Stimulated activated CD4-positive, alpha-beta T cell treated with anti-CD3 and anti-CD28 coated beads, Interleukin-2, amount 100 ng/mL, for 24 hours (primary cell): ENCODE measurements at places on chromosomes 2 and 18.

- DNase-seq, result no peak
Observed at GRCh38 chr2:15818881-15819280, 121.5 kb upstream of the MYCN start.

- DNase-seq, result no peak
Observed at GRCh38 chr2:56505885-56506284, 322.1 kb downstream of the CCDC85A start.

DNA sequence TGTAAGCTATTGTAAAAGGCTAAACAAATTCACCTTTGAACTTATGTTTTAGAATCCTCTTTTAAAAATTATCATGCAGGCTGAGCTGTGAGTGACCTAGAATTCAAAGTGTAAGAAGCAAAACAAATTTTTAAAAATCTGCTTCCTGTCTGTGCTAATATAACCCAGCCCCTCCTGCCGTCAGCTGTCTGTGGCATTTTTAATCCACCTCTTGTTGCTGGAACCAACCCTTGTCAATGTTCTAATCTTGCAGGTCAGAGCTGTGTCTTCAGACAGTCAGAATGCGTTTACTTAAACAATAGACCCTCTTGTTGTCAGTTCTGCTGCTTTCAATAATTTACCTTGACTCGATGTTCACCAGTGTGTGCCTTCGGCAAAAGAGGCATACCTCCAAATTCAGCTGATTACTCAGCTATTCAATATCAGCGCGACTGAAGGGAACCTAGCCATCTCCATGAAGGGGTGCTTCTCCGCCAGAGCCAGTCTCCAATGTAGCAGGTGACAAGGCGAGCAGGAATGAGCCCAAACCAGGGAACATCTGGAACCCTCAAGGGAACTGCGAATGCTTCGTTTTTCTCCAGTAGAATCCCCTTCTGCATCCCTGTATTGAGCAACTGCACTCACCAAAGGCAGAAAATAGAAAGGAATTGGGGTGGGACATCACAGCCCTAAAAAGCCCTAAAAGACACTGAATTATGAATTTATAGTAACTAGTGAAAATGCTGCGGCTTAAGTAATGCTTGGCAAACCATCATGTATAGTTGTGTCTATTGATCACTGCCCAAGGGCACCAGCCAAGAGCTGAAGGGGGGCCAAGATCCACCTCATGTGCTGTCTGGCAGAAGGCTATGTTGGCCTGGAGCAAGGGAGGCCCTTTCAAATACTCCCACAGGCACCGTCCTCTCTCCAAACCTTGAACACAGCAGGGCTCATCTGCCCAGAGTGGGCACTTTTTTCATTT is 62.5 kb downstream of the LYPD6B start:
- DNase-seq, result no peak

DNA sequence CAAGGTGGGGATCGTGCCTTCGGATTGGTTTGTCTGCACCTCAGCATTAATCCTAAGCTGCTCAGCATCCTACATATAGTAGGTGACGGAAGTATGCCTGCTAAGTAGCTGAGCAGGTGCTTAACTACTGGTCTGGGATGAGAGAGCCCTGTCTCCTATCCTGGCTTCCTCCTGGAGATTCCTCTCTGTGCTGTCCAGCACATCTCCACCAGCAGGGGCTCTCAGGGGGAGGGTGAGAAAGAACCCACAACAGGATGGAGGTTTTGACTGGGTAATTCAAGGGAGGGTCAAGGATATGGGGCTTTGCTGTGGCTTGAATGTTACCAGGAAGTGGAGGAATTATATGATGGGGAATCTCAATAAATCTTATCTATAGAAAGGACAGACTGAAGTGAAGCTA is 45.4 kb upstream of the KIF5C start:
- no peak for DNase-seq

DNA sequence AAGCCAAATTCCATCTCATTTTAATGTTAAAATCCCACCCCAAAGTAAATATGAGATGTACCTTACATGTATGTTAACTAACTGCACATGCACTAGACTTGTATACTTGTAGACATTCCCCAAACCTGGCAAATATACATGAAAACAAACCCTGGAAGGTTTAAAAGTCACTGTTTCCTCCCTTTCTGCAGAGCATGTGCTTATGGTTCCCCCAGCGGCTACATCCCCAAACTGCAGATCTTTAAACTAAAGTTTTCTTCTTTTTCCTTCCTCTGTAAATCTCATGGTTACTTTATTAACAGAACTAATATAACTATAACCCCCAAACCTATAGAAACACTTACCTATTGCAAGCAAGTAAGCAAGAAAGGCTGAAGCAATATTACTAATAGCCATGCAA is 731.5 kb downstream of the LRP1B start:
- DNase-seq, result no peak

DNA sequence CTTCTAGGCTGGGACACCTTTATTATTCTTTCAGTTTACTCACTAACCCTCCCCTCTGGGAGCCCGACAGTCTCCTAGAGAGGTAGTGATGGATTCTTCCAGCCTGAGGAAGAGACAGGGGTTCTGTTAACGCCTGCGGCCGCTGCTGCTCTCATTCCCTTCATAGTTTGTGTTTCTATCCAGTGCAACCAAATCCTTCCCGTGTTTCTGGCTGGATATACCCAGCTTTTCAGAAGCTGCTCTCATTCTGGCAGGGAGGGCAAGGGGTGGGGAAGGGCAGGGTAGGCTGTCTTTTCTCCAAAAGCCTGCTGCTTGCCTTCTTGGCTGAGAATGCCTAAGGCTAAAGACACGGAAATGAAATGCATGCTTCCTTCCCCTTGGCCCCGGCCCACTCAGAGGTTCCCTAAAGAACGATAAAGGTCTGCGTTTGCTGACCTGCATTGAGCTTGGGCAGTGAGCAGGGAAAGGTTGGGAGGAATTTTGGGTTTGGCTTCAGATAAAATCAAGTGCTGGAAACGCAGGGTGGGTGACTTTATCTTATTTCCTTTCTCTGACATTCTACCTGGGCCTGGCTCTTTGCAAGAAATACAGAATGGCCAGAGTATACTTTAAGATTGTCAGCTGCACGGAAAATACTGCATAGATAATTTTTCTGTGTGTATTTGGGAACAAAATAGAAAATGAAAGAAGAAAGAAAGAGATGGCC is 390.9 kb downstream of the NBAS start:
- DNase-seq, result no peak
